ENCODE measurements at places on chromosomes 4 and X.

DNA sequence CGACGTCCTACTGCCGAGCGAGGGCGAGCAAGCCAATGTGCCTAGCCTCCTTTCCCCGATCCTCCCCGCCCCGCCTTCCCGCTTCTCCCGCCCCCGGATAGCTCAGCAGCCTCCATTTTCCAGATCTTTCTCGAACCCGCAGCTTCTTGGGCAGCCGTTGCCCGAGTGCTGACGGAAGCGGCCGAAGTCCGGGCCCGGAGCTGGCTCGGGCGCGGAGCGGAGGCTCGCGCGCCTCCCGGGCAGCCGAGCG, 172 bp upstream of the HSPA4L start:
- peak; percentile 94 for DNase-seq

DNA sequence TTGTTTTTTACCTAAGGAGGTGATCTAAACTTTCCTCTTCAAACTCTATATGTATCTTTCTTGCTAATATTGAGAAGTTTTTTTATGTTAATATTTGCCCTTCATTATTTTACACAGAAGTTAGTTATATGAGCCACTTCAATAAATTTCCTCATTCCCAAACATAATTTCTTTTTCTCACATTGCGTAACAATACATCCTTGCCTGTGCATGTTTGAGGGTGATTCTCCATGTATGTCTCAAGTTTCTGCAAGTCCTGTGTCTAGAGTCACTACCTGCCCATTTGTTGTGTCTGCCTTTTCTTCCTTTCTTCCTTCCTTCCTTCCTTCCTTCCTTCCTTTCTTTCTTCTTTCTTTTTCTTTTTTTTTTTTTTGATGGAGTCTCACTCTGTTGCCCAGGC, 2057.9 kb downstream of the PCDH7 start:
- no peak for DNase-seq

DNA sequence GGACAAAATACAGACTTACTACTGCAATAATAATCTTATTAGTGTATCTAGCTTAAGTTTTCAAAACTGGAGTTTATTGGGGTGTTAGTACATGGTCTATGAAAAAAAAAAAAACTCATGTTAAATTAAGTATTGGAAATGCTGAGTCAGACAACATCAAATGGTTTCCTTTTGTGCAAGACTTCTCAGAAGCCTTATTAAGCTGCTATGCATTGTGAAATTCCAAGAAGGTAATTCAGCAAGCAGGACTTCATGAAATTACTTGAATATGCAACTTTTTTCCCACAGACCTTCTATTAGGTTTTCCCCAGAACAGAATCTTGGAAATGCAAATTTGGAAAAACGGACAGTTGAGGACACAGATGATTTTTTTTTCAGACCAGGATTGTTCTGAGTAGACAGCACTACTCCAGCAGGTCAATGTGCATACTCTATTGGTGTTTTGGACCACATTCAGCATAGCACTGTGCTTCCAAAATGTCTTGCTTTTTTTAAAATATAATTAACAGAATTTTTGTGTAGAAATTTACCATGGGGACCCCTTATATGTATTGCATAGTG, 568.8 kb upstream of the TENM3 start:
- peak; percentile 4 for DNase-seq

GRCh38 chr4:54001668-54002365, 62.6 kb downstream of the CHIC2 start:
- no peak for DNase-seq

DNA sequence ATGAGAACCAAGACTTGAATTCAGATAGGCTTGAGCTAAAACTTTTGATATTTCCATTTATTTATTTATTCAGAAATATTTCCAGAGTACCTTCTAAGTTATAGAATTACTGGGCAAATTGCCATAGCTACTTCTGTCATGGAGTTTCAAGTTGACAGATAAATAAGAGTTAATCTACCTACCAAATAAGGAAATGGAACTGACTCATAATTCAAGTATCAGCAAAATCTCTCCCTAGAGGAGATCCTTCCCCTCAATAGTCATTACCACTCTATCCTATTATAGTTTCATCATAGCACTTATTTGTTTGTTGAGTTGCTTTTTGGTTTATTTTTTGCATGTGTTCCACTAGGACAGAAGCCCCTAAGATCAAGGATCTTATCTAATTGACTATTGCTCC, 48.8 kb upstream of the CCSER1 start:
- no peak for DNase-seq

- DNase-seq: no peak
Observed at GRCh38 chr4:6594826-6595355, 19.9 kb downstream of the MAN2B2 start.

DNA sequence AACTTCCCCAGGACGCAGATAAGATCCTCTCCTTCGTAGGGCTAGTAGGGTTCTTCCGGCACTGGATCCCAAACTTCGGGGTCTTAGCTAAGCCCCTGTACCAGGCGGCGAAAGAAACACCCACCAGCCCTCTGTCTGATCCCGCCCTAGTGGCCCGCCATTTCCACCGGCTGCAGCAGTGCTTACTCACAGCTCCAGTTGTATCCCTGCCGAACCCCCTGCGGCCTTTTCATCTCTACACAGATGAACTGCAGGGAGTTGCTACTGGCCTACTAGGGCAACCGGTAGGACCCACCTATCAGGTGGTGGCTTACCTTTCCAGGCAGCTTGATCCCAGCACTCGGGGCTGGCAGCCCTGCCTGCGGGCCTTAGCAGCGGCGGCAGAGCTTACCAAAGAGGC, 961.2 kb downstream of the RPA4 start:
- DNase-seq: no peak

GRCh38 chr4:53804719-53805118, 213.4 kb upstream of the LNX1 start:
- no peak for DNase-seq

GRCh38 chr4:182245041-182245440, 1.8 kb downstream of the TENM3 start:
- no peak for DNase-seq

- no peak for DNase-seq
Observed at GRCh38 chrX:131061306-131061705, 3.2 kb downstream of the ARHGAP36 start.

DNA sequence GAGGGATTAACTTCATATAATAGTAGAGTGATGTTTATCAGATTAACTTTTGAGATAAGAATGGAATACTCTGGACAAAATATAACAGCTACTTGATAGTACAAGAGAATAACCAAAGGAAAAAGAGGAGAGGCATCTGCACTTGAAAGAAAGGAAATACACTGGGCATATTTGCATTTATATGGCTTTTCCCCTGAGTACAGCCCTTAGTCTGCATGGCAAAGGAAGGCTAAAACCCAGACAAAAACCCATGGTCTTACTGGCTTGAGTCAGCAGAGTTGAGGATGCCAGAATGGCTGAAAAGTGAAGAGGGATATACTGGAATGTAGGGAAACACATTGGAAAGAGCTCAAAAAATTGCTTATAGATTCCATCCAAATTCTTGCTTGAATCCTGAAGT, 101.6 kb downstream of the COL4A5 start:
- DNase-seq: peak; percentile 8

GRCh38 chrX:54048412-54048811, 4.1 kb upstream of the PHF8 start:
- DNase-seq: peak; percentile 61

- no peak for DNase-seq
Observed at GRCh38 chrX:134545510-134545909, 85.5 kb downstream of the HPRT1 start.

GRCh38 chr4:170307182-170307581, 217.4 kb upstream of the AADAT start:
- DNase-seq: no peak

GRCh38 chrX:129759576-129760061, 20.1 kb upstream of the SASH3 start:
- DNase-seq: peak; percentile 47

DNA sequence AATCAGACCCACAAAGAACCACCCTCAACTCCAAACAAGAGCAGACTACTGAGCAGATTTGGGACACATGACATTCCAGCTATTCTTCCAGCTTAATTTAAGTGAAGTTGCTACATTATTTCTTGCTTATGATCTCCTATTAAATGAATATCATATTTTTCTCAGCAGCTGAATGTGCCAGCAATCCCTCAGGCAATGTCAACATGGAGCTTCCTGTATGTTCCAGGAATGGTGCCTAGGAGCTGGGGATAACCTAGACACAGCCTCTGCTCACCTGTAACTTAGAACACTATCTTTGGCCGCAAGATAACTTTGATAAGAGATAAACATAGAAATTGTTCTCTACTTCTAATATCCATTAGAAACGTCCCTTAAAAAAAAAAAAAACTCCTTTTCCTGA, 274.4 kb upstream of the RASGEF1B start:
- DNase-seq: no peak

DNA sequence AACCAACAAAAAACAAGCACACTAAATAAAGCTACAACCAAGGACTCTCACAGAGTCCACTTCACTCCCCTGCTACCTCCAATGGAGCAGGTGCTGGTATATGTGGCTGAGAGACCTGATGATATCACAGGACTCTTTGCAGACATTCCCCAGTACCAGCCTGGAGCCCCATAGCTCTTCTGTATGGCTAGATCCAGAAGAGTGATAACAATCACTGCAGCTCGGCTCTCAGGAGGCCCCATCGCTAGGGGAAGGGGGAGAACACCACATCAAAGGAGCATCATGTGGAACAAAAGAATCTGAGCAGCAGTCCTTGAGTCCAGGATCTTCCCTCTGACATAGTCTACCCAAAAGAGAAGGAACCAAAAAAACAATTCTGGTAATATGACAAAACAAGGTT, 237.1 kb upstream of the TLL1 start:
- no peak for DNase-seq

GRCh38 chrX:9368262-9368661, 96.6 kb upstream of the TBL1X start:
- DNase-seq: no peak

- peak; percentile 95 for DNase-seq
Observed at GRCh38 chr4:140238351-140239056, 84.5 kb upstream of the MAML3 start.

DNA sequence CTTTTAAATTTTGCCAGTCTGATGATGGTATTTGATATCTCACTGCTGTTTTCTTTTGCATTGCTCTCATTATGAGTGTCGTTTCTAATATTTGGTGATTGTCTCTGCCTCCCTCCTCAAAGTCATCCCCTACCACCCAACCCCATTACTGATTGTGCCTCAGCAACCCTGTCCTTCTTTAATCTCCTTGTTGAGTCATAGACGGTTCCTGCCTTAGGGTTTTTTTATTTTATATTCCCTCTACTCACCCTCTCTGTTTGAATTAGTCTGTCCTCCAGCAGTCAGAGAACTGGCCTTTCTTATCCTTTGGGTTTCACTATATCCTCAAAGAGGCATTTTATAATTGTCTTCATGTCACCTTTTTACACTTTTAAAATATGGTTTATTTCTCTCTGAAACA, 409.3 kb upstream of the CPEB2 start:
- no peak for DNase-seq

DNA sequence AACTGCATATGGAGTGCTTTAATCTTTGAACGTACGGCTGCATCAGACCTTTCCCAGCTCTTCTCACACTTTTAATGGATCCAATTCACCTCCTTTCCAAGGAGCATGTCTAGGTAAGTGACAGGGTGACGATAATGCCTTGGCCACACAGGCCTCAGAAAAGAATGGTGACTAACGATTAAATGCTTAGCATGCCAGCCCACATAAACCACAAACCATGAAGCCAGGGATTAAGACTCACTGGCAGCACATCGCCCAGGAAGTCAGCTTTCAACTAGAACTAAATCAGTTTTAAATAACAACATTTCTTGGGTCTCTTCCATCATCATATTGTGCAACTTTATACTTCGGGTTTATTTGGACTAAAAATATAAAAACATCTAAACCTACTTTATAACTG, 28.7 kb downstream of the INPP4B start:
- DNase-seq: peak; percentile 76

DNA sequence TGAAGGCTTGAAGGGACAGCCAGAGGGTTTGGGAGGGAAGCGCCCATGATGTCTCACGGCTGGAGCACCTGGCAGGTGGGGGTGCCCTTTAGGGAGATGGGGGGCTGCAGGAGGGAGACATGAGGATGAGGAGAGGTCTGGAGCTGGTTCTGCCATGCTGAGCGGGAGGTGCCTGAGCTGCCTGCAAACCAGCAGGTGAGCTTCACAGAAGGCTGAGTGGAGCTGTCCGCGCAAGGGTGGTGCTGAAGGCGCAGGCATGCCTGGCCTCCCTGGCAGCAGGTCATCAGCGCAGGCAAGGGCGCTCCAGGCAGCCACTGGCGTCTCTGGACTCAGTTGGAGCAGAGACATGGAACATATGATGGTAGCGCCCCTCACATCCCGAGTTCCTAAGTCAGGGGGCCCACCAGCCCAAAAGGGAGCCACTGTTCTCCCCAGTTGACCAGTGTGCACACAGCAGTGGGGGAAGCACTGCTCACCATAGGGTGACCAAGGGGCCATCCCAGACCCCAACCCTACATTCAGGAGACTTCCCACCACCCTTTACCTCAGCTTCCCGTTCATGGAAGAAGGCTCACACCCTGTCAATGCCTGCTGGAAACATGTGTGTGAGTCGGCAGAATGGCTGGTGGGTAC, 25.8 kb downstream of the ADRA2C start:
- DNase-seq: peak; percentile 71

GRCh38 chr4:104966349-104967033, 180.2 kb upstream of the TET2 start:
- peak; percentile 74 for DNase-seq

DNA sequence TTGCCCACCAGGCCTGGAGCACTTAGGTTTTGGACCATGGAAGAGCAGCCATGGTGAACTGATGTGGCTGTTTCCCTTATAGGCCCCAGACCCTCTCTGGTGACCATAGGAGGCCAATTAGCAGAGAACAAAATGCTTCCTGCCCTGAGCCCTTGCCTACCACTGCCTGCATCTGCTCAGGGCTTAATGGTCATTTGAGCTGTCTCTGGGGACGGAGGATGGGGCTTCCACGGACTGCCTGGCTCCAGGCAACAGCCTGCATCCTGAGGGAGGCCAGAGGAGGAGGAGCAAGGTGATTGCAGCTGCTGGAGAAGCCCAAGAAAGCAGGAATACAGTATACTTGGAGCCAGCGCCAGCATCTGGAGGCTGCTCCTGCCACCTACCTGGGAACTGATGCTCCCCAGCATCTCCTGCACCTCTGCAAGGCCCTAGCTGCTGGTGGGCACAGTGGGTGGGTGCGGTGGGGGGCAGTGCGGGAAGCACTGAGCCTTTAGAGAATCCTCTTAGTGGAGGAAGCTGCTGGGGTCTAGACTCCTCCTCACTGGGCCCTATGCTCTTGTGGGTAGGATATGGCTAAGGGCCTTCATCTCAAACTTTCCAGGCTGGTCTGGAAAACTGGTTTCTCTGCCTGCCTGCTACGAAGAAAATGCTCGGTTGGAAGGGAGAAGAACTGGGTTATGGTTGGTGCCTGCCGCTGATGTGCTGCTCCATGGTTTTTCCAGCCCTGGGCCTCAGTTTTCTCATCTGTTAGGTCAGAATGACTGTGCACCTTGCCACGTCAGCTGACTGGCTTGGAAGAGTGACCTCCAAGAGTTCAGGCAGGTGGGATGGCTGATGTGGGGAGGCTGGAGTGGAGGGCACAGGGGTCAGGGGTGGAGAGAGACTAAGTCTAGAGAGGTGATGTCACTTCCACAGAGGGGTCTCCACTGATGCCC, 158.8 kb upstream of the PJA1 start:
- DNase-seq: no peak

All from lung (tissue), 17 donors.